ENCODE measurements at places on chromosomes 1 and 21.

- DNase-seq = no peak
Observed at GRCh38 chr1:95994643-95995042, 726.9 kb upstream of the PTBP2 start.

GRCh38 chr21:17682924-17683323, 70.2 kb upstream of the BTG3 start:
- no peak for DNase-seq

DNA sequence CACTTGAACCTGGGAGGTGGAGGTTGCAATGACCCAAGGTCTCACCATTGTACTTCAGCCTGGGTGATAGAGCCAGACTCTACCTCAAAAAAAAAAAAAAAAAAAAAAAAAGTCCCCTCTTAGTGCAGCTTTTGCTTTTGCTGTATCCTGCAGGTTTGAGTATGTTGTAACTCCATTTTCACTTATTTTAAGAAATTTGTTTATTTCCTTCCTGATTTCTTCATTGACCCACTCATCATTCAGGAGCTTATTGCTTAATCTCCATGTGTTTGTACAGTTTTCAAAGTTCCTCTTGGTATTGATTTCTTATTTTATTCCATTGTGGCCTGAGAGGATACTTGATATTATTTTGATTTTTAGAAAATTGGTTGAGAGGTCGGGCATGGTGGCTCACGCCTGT, 50.9 kb upstream of the AK4 start:
- no peak for DNase-seq

- no peak for DNase-seq
Observed at GRCh38 chr1:94000510-94001282, 91.5 kb upstream of the GCLM start.

DNA sequence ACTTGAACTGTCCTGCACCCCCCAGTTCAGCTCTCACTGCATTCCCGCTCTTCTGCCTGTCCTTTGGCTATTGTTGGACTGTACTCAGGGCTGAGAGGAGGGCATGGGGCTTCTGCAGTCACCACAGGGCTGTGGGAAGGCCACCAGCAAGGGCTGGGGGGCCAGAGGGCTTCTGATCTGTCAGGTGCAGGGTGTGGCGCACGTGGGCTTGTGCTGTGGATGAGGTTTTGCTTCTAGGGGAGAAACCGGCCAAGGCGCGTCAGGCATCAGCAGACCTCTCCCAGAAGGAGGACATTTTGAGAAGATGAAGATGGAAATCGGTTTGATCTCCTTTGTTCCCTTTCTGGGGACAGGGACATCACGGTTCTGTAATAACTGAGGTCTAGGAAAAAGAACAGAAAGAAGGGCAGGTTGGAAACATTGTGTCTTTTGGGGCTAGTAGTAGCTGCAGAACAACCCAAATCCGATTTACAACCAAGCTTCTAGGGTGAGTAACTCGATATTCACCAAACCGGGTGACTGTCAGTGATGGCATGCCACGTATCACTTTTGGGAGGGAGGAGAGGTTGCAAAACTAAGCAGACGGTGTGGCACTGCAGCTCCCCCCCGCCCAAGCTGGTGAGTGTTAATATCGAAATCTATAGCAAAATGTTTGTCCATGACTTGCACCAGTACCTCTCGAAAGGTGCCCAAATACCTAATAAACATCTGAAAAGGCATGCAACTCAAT, 40.9 kb downstream of the AGPAT3 start:
- no peak for DNase-seq

DNA sequence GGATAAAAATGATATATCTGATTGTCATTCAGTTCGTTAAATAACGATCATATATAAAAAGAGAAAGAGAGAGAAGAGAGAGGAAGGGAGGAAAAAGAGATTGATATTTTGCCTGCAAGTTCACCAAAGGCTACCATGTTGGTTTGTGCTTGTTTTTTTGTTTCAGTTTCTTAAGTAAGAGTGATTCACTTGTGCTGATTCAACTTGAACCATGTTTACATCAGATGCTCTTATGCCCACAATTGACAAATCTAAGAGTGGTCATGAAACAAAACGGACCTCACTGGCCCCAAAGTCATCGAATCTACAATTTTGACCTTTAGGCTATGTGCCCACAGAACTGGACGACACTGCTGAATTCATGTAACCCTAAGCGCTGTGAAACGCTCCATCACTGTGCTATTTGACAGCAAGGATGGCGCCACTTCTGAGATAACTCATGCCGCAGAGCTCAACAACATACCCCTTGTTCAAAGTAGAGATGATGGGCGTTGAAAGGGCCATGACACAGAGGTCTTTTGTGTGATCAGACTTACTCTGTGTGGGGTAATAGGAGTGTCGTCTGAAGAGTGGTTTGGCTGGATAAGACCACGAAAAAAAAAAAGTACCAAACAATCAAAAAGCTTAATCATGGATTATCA, 481.4 kb downstream of the SETD4 start:
- DNase-seq = no peak

DNA sequence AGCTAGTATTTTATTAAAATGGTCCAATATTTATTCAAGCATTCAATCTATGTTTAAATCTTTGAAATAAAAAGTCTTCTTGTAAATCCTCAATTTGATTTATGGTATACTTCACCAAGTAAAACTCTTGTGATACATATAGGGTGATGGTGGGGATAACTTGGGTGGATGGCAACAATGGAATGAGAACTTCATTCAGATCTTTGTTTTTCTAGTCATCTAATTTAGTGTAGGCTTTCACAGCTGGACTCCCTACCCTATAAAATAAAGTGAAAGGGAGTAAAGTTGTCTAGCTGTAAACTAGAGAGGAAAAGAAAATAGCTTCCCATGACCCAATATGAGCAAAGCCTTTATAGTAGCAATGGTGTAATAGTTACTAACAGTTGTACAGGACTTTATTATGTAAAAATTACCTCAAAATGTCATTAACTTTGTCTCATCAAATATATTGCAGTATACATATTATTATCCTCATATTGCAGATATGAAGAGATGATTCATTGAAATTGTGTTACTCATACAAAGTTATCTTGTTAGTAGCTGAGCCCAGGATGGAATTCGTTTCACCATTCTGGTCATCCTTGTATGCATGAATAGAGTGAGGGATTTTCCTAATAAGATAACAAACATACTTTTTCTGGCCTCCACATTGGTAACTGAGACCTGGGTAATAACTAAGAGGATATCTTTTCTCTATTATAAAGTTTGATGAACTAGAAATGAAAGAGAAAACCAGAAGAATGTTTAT, 1377.7 kb upstream of the ADGRL4 start:
- DNase-seq = no peak

DNA sequence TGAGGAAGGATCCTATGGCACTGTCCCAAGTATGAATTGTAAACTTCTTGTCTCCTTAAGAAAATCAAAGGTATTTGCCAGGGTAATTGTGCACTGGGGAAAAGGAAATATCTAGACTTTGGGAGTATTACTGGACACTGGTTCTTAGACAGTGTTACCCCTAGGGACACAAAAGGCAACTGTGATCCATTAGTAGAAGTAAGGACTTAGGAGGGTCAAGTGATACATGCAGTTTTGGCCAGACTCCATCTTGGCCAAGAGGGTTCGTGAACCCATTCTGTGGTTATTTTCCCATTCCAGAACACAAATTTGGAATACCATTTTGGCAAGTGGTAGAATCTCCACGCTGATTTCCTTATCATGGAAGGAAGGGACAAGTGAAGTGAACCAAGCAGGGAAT, 98.1 kb downstream of the TM2D1 start:
- no peak for DNase-seq

DNA sequence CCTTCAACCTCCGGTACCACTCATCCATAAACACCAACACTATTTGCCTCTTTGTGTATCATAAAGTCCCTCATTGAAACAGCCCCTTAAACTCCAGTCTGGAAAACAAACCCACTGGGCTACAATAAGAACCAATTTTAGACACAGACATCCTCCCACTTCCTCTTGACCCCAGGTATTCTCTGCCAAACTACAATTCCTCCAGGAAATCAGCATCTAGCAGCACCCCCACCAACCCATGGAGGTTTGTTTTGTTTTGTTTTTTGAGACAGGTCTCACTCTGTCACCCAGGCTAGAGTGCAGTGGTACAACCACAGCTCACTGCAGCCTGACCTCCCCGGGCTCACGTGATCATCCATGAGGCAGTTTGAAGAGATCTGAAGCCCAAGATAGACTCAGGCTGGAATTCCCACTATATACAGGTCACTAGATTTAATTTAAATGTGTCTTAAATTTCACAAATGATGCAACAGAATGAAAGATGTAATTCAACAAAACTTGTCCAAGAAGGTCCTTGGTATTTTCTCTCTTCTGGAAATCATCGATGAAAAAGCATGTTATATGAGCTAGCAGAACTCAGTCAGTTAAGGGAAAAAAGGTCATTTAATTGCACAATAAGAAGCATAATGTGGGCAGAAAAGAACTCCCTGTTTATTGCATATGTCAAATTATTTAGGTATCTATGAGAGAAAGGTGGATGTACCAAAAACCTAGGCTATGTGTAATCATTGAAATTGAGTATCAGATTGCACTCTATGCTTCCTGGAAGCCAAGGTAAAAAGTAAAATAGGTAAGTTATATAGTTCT, 30.3 kb downstream of the TCP10L start:
- DNase-seq = no peak

- no peak for DNase-seq
Observed at GRCh38 chr1:199151634-199152425, 513.0 kb downstream of the PTPRC start.

DNA sequence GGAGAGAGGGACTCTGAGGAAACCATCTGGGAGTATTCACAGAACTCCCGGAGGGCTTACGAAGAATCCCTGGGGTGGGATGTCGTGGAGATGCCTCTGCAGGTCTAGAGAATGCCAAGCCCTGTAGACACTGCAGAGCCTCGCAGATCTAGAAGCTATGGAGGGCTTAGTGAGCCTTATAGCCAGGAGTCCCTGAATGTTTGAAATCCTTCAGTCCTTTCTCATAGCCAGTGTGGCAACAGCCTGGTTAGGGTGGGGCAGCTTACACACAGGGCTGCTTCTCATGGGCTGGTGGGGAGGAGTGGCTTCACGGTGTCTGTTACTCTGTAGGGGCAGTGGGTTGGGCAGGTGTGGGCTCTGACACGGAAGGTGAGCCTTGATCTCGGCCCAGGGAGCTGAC, 44.2 kb upstream of the KDM4A start:
- no peak for DNase-seq

DNA sequence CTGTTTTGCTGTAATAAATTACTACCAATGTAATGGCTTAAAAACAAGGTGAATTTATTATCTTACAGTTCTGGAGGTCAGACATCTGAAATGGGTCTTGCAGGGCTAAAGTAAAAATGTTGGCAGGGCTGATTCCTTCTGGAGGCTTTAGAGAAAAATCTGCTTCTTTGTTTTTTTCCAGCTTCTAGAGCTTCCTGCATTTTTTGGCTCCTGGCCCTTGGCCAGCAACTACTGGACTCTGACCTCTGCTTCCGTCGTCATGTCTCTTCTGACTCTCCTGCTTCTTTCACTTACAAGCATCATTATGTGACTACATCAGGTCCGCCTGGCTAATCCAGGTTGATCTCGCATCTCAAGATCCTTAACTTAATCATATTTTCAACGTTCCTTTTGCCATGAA, 350.9 kb downstream of the S1PR1 start:
- no peak for DNase-seq

- peak; percentile 77 for DNase-seq
Observed at GRCh38 chr1:39919545-39919944, 17.8 kb upstream of the MYCL start.

DNA sequence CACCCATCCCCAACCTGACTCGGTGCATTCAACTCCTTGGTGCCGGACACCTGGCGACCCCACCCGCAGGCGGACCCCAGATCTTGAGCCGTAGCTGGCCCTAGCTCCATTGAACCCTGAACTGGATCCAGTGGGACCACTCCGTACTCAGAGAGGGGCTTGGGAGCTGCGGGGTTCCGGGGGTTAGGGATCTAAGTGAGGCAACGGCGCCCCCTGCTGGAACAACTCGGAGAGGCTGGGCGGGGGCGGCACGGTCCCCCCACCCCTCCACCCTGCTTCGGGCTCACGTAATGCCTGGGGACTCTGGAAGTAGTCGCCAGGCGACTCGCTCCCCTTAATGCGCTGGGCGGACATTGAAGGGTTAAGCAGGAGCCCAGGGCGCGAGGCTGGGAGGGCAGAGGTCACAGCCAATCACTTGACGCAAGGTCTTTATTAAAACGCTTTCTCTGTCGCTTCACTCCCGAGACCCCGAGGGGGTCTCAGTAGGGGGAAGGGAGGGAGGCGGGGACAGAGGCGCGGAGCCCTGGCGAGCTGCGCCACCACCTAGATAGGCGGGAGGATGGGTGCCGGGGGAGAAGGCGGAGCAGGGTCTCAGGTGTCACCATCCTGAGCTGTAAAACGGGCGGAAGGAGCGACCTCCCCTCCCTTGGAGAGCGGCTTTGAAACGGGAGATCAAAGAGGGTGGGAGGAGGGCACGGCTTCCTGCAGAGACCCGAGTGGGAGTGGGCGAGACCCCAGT, 704 bp upstream of the CRABP2 start:
- DNase-seq = peak; percentile 86

DNA sequence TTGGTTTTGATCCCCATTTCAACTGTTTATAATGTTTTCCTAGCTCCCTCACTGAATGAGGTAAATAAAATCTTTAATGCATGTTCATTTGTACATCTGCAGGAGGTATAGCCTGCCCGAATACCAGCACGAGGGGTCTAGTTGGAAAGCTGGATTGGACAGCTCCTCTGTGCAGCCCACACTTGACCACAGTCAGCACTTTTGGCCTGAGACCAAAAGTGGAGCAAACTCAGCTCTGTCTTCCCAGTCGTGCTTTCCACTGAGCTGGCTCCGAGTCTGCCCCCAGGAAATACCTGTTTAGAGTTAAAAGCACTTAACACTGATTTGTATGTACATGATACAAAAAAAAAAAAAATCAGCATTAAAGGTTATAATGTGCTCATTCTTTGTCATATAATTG, 224.4 kb downstream of the DSCAM start:
- no peak for DNase-seq

GRCh38 chr1:55310505-55310971, 95.4 kb upstream of the USP24 start:
- DNase-seq = no peak

DNA sequence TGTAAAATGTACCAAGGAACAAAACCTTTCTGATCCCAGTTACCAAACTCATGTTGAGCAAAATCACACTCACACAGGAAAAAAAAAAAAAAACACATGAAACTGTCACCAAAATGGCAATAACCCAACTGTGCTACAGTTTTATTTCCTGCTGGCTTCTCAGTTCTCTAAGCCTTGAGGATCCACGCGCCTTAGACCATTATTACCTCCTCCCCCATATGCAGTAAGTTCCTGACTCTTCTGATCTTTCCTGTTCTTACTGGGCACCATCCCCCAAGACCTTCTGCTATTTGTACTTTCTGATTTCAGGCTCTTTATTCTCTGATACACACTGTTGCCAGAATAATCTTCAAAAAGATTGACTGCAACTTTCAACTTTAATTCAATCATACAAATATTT, 79.6 kb downstream of the SLC45A1 start:
- no peak for DNase-seq
